ENCODE measurements at places on chromosomes 13 and 19.

DNA sequence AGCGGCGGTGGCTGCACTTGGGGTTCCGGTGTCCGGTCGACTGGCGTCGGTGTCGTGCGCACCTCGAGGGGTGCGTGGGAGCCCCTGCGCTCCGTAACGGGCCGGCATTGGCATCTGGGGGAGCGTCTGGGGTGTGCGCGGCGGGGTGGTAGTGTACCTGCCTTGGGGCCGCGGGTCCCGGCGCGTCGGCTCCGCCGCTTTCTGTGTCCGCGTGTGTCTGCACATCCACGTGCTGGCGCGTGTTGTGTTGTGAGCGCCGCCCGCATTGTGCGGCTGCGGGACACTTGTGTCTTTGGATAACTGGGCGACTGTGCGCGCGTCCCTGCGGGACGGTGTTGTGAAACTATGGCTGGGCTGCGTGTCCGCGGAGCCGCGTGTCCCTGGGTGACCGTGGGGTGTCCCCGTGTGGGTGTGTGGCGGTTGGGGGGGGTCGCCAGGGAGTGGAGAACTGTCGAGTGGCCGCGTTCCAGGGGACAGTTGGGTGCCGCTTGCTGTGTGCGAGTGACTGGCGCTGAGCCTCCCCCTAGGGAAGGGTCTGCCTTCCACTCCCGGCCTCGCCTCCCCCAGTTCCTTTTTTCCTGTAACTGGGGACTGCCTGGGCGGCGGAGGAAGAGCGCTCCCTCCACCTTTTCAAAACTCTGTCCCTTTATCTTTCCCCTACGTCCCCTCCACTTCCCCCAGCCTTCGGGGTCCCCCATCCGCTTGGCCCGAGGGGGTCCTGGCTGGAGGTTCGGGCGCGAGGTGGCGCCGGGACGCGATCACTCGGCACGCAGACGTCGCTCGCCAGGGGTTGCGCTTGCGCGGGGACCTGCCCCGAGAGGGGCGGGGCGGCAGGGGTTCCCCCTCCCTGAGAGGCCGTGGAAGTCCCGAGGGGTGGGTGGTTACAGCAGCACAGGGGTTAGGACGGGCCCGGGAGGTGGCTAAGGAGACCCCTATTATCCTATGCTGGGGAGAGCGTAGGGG, 5.7 kb upstream of the NFIC start:
- DNase-seq, result peak; percentile 53

- no peak for DNase-seq
Observed at GRCh38 chr13:36377826-36378468, 31.8 kb upstream of the SPART start.

- DNase-seq, result no peak
Observed at GRCh38 chr13:75149776-75150175, 332.2 kb downstream of the TBC1D4 start.

DNA sequence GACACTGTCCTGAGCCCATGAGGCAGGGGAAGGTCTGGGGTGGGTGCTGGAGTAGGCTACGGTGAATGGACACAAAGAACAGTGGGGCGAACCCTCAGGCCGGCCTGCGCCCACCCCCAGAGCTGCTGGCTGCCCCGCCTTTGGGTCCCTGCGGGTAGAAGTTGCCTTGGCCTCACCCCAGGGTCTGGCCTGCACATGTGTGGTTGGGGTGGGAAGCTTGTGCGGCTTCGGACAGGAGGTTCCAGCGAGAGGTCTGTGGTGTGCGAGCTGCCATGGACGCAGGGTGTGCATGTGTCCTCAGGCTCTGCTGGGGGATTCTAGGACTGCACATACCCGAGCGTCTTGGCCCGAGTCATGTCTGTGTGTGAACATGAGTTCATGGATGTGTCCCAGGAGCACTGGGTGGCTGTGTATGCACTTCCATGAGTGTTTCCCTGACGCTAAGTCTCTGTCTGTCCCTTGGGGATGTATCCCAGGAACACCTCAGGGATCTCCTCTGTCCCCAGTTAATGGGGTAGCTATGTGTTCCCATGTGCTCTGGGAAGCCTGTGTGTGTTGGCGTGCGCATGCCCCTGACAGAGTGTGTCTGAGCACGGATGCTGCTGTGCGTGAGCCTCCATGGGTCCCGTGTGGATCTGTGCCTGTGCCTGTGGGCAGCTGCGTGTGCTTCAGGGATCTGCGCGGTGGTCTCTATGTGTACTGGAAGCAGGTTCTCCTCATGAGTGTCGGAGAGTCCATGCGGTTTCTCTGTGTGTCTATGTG, 20.8 kb upstream of the POU2F2 start:
- DNase-seq, result no peak

GRCh38 chr19:7149956-7150705, 80.6 kb downstream of the ZNF557 start:
- no peak for DNase-seq

Data from T-cell (primary cell).